Natural killer cell treated with Interleukin-12 subunit alpha and Interleukin-12 subunit beta and Interleukin-15 and Interleukin-18, amount 100 ng/mL, for 72 hours (primary cell): ENCODE measurements at places on chromosomes 11 and 22. TPM values are rescaled to one million over a fixed set of nuclear protein-coding genes. Genes with fewer than 3 reads are reported as not detected.

DNA sequence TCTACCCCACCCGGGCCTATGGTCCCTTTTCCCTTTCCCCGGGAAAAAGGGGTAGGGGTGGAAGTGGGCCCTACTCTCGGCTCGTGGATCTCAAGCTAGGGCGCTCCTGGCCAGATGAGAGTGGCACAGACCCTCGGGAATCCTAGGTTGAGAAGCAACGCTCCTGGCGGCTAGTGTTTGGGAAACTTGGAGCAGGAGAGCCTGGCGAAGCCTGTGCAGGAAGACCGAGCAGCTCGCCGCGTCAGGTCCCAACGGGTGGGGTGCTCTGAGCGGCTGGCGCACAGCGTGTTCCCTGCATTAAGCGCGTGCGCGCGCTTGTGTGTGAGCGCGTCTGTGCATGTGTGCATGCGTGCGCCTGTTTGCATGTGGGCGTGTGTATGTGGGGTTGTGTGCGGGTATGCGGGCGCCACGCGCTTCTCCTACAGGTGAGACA lies 7.1 kb upstream of the FLI1 start:
- no peaks in the 10 kb centered on the region for H3K36me3 ChIP-seq
- peak overlapping the region; percentile 65 for H3K27ac ChIP-seq
- DNase-seq = no peak
- H3K4me1 ChIP-seq = peaks cover 35% of the 10 kb centered on the region

- H3K27me3 ChIP-seq = peaks cover 14% of the 10 kb centered on the region
- DNase-seq = no peak
- no peaks in the 10 kb centered on the region for H3K4me1 ChIP-seq
- no peak overlapping the region for H3K4me3 ChIP-seq
- H3K36me3 ChIP-seq = no peaks in the 10 kb centered on the region
These were observed 109.3 kb upstream of the BMAL1 start for GRCh38 chr11:13168271-13168670.

- no peaks in the 10 kb centered on the region for H3K27me3 ChIP-seq
- H3K36me3 ChIP-seq = no peaks in the 10 kb centered on the region
- no peak overlapping the region for H3K4me3 ChIP-seq
- DNase-seq = no peak
These were observed 5.7 kb downstream of the CHADL start for GRCh38 chr22:41234815-41235695.

DNA sequence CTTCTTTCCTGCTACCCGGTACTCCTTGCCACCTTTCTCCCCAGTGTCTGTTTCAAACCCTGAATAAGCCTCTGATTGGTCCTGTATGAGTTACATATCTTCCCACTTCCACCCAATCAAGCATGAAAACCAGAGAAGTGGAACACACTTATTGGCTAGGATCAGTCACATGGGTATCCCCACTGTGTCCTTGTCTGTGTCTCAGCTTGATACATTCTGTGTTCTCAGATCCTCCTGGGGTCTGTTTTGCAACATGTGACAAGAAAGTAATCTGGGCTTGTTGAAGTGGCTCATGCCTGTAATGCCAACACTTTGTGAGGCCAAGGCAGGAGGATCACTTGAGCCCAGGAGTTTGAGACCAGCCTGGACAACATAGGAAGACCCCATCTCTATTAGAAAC lies 23.9 kb downstream of the MCHR1 start:
- H3K4me3 ChIP-seq = no peak overlapping the region
- no peak for DNase-seq
- H3K4me1 ChIP-seq = no peaks in the 10 kb centered on the region

DNA sequence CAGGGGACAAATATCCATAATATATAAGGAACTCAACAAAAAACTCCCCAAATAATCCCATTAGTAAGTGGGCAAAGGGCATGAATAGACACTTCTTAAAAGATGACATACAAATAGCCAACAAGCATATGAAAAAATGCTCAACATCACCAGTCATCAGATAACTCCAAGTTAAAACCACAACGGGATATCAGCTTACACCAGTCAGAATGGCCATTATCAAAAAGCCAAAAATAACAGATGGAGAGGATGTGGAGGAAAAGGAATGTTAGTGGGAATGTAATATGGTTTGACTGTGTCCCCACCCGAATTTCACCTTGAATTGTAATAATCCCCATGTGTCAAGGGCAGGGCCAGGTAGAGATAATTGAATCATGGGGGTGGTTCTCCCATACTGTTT lies 350.1 kb downstream of the GUCY1A2 start:
- H3K36me3 ChIP-seq = no peaks in the 10 kb centered on the region
- no peak overlapping the region for H3K4me3 ChIP-seq
- DNase-seq = no peak

GRCh38 chr11:128343135-128343514 lies 244.2 kb downstream of the ETS1 start:
- peaks cover 6% of the 10 kb centered on the region for H3K36me3 ChIP-seq
- no peaks in the 10 kb centered on the region for H3K27me3 ChIP-seq
- DNase-seq = no peak
- H3K27ac ChIP-seq = peak overlapping the region; percentile 40
- H3K4me1 ChIP-seq = peaks cover 46% of the 10 kb centered on the region

DNA sequence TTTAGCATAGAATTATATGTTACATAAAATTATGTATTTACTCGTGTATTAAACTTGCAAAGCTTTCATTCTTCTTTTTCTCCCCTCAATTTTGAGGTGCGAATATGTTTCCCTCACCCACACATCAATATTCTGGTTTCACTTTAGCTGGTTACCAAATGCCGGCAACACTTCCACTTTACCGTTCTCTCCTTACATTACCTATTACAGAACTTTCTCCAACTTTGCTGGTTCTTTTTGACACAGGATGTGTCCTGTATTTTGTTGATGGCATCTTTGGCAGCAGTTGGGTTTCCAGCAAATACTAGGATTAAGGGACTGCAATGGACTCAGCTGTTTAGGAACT lies 84.9 kb downstream of the PRR5L start:
- DNase-seq = no peak
- peaks cover 57% of the 10 kb centered on the region for H3K4me1 ChIP-seq
- H3K36me3 ChIP-seq = peaks cover 58% of the 10 kb centered on the region
- peak overlapping the region; percentile 98 for H3K27ac ChIP-seq
- H3K4me3 ChIP-seq = peak overlapping the region; percentile 85

DNA sequence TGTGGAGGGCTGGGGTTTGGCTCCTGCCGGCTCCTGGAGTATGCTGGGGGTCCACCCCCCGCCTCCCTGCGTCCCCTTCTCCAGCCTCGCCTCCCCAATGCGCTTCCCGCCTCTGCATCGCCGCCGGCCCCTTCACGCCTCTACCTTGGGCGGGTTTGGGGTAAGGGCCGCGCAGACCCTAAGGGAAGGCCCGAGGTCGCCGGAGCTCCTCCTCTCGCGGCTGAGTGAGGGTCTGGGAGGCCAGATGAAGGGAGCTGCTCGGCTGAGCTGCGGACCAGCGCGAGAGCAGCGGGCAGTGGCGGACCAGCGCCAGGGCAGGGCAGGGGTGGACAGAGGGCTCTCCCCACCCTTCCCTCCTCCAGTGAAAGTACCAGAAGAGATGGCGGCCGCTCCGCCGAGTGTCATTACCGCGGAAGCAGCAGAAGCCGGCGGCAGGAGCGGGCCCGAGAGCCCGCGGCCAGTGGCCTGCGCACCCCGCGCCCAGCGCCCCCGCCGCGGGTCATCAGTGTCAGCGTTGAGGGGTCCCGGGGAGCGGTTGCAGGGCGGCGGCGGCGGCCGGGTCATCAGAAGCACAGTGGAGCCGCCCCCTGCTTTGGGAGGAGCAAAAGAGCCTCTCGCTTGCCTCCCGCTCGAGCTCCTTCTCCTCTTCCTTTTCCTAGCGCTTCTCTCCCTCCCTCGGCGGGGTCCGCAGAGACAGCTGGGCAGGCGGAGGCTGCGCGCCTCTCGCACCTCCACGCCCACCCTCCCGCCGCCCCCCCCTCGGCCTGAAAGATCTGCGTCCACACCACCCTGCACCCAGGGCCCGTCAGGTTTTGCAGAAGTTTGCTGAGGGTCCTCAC lies 255.6 kb upstream of the CADM1 start:
- peaks cover 14% of the 10 kb centered on the region for H3K27me3 ChIP-seq
- no peak for DNase-seq
- H3K4me1 ChIP-seq = peaks cover 4% of the 10 kb centered on the region
- H3K36me3 ChIP-seq = no peaks in the 10 kb centered on the region
- peak overlapping the region; percentile 17 for H3K4me3 ChIP-seq

DNA sequence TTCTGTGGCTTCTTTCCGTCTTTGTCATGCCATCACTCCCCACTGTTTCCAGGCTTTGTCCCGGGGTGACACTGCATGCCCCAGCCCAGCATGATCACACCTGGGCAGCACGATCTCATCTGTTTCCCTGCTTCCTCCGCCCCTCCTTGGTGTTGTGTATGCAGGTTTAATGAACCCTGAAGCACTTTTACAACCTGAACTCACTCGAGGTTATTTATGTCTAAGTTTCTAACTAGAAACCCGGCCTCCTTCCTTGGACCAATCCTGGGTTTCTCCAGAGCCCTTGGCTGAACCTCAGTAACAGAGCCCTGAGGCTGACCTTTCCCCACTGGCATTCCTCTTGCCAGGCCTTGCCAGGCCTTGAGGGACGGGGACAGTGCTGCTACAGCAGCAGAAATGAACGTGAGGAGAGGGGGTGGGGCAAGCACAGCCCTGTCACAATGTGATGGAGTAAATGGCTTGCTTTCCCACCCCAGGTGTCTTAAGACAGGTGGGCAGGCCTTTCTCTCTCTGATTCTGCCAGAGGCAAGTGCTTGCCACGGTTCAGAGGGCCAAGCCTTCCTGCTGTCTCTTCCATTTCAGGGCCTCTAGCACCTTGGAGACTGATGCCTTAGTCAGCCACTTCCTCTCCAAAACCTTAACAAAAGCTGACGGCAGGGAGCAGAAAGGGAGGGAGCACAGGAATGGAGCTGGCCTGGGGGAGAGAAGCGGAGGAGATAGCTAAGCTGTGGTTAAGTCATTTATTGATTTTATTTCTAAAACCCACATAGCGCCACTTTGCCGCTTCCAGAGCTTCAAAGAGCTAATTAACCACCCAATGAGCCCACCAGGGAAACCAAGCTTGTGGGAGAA lies 3.1 kb upstream of the PYGM start:
- H3K4me3 ChIP-seq = peak overlapping the region; percentile 75
- peak; percentile 49 for DNase-seq
- H3K36me3 ChIP-seq = peaks cover 20% of the 10 kb centered on the region
- no peaks in the 10 kb centered on the region for H3K27me3 ChIP-seq
- peak overlapping the region; percentile 98 for H3K27ac ChIP-seq

DNA sequence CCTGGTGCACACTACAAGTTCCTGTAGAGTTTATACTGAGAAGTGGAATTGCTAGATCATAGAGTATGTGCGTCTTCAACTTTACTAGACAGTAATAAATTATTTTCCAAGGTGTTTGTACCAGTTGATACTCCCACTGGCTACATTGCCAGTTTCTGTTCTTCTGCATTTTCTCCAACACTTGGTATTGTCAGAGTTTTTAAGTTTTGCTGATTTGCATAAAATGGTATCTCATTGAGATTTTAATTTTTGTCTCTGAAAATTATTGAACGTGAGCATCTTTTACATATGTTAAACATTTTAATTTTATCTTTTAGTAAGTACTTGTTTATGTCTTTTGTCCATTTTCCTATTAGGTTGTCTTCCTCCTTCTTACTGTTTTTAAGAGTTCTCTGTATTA lies 7.3 kb downstream of the TBCEL start:
- H3K36me3 ChIP-seq = no peaks in the 10 kb centered on the region
- H3K4me1 ChIP-seq = peaks cover 24% of the 10 kb centered on the region
- no peak overlapping the region for H3K4me3 ChIP-seq
- H3K27me3 ChIP-seq = no peaks in the 10 kb centered on the region
- no peak overlapping the region for H3K27ac ChIP-seq

- H3K4me1 ChIP-seq = peaks cover 31% of the 10 kb centered on the region
- H3K27ac ChIP-seq = peak overlapping the region; percentile 95
- peaks cover 27% of the 10 kb centered on the region for H3K36me3 ChIP-seq
- H3K4me3 ChIP-seq = peak overlapping the region; percentile 92
These were observed 477 bp downstream of the DPAGT1 start for GRCh38 chr11:119100994-119101758.

- H3K4me1 ChIP-seq = peaks cover 22% of the 10 kb centered on the region
- H3K27ac ChIP-seq = no peak overlapping the region
- H3K27me3 ChIP-seq = no peaks in the 10 kb centered on the region
These were observed 2.3 kb downstream of the ACY3 start for GRCh38 chr11:67648140-67648795.

GRCh38 chr11:8593935-8594909 lies at the start of gene STK33:
Gene STK33 (minus strand): TSS chr11:8594228. CDS start chr11:8474905, 119,323 bp downstream.
- DNase-seq = no peak
- peak within 1 kb of the TSS; percentile 47 for H3K4me3 ChIP-seq
- H3K36me3 ChIP-seq = no peaks in the 10 kb centered on the region
- H3K27me3 ChIP-seq = peaks cover 69% of the 10 kb centered on the region

GRCh38 chr11:17294033-17294432 lies 17.5 kb downstream of the NUCB2 start:
- peaks cover 4% of the 10 kb centered on the region for H3K36me3 ChIP-seq
- H3K4me3 ChIP-seq = peak overlapping the region; percentile 7
- no peaks in the 10 kb centered on the region for H3K27me3 ChIP-seq
- peaks cover 13% of the 10 kb centered on the region for H3K4me1 ChIP-seq

GRCh38 chr11:77879218-77879617 lies 58.3 kb downstream of the AAMDC start:
- no peak overlapping the region for H3K4me3 ChIP-seq
- no peak overlapping the region for H3K27ac ChIP-seq
- H3K36me3 ChIP-seq = peaks cover 9% of the 10 kb centered on the region
- DNase-seq = no peak
- H3K27me3 ChIP-seq = no peaks in the 10 kb centered on the region

- no peak overlapping the region for H3K27ac ChIP-seq
- no peaks in the 10 kb centered on the region for H3K27me3 ChIP-seq
These were observed 46.4 kb downstream of the PPP6R3 start for GRCh38 chr11:68506908-68507307.

- H3K36me3 ChIP-seq = no peaks in the 10 kb centered on the region
- no peak for DNase-seq
- no peak overlapping the region for H3K27ac ChIP-seq
- no peak overlapping the region for H3K4me3 ChIP-seq
- peaks cover 6% of the 10 kb centered on the region for H3K4me1 ChIP-seq
- H3K27me3 ChIP-seq = no peaks in the 10 kb centered on the region
These were observed 27.6 kb downstream of the GALNT18 start for GRCh38 chr11:11594162-11594561.

The SUSD2 gene
- 2.7 TPM for total RNA-seq

The SC5D gene
- 24.2 TPM for total RNA-seq

The TIMP3 gene
- total RNA-seq = not detected

The ALKBH8 gene
- total RNA-seq = 8.5 TPM

The GLB1L3 gene
- 1.9 TPM for total RNA-seq

The HEPN1 gene
- total RNA-seq = not detected

The CASP5 gene
- 0.33 TPM for total RNA-seq

The SDF2L1 gene
- 127 TPM for total RNA-seq

The ZNF280B gene
- total RNA-seq = 4.1 TPM

The IGF2 gene
- 0.17 TPM for total RNA-seq

The CD3E gene
- 148 TPM for total RNA-seq

The GGTLC2 gene
- total RNA-seq = not detected

The DNAJB7 gene
- total RNA-seq = not detected

The TBX1 gene
- 1.1 TPM for total RNA-seq

The MAJIN gene
- total RNA-seq = not detected

The SLC1A2 gene
- not detected for total RNA-seq

The DUSP8 gene
- total RNA-seq = 5.4 TPM

The CELSR1 gene
- 0.45 TPM for total RNA-seq

The MADD gene
- total RNA-seq = 120 TPM
